ENCODE measurements at places on chromosomes 1 and 21.

DNA sequence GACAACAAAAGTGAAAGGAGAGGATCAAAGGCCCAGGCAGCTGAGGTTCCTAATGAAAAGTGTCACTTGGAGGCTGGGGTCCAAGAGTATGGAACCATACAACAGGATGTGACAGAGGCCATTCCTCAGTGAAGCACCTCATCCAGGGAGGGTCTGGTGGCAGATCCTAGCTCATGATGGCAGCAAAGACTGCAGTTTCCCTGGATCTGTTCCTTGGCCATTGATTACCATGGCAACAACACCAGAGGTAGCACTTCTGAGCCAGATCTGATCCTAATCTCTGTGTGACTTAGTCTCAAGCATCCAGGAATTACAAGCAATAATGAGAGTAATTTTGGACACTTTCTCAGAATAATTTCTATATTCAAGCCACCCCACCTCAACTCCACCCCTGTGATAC, 12.9 kb downstream of the FAM177B start:
- no peak for DNase-seq

DNA sequence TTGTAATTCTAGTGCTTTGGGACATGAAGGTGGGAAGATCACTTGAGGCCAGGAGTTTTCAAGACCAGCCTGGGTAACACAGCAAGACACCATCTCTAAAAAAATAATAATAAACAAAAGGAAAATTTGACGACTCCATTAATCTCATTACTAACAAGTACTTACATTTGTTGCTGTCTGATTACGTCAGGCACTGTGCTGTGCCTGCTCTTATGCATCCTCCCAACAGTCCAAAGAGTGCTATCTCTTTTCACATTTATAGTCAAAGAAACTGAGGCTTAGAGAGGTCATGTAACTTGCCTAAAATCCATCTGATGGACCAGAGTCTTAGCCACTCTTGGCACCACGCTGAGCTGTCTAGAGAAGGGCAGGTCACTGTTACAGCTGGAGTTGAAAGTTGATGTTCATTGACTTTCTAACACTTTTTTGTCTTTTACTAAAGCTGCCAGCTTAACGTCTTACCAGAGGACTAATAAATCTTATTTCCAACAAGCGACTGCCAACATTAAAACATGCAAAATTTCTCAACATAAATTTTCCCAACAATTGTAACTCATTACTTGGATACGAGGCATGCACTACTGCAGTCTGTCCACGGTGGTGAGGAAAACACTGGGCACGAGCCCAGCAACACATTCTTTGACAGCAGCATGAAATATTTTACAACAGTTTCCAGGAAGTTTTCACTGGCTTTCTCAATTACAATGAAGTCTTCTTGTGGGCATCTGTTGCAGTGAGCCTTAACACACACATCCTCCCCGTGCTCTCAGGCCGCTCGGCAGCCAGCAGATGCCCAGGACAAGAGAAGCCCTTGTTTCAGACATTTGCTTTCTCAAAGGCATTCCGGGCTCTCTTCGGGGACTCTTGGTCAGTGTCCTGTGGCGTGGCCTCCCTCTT, 262.9 kb upstream of the PROX1 start:
- DNase-seq: peak; percentile 33

DNA sequence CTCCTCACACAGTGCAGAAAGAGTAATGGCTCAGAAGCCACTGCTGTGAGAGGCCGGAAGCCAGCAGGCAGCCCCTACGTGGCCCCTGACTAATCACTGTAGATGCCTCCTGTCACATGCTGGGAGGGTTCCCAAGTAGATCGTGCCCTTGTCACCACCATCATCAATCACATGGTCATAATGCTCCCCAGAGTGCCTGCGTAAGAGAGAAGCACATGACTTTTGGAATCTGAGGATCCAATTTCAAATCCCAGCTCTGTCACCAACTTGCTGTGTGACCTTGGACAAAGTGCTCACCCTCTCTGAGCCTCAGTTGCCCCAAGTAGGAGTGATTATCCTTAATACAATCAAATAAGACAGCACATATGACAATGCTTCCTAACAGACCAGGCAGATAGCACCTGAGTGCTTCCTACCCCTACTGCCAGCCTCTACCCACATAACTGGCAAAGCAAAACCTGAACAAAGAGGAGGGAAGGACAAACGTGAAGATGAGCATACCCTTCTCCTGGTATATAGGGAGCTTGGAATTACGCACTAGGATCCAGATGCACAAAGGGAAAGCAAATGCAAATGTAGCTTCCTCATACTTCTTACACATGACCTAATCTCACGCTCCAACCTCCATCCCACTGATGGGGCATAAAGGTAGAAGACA, 65.7 kb downstream of the SDC3 start:
- no peak for DNase-seq

DNA sequence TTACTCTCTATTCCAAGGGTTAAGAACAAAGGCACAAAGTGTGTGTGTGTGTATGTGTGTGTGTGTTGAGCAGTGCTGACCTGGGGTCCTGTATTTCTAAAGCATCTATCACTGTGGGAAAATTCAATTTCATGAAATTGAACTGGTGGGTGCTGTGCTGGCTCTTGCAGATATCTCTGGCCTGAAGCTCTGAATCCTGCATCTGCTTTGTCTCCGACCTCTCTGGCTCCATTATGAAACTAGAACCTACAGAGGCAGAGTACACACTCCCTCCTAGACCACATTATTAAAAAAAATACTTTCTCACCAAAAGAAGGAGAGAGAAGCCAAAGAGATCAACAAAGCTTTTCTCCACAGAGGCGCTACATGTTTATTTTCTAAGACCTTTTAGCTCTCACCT, 88.4 kb upstream of the PDE4B start:
- no peak for DNase-seq

GRCh38 chr1:225526878-225527277, 99.0 kb upstream of the LBR start:
- DNase-seq: no peak

DNA sequence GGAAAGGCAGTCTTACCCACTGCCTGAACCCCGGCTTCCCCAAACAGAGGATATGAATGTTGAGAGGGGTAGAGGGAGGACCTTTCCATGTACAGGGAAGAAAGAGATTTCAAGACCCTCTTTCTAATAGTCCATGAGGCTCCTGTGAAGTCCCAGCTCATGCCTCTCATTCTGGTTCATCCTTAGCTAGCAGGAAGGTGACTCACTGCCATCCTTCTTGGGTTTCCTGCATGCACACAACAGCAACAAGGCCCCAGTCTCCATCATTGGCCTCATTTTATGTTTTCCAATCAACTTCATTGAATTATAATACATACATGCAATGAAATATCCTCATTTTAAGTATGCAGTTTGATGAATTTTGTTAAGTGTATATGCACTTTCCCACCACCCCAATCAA, 46.2 kb downstream of the SYT2 start:
- no peak for DNase-seq

- DNase-seq: no peak
These were observed 27.1 kb upstream of the LEPR start for GRCh38 chr1:65393347-65393746.

- DNase-seq: no peak
These were observed 18.7 kb upstream of the GOLT1A start for GRCh38 chr1:204232526-204232925.

DNA sequence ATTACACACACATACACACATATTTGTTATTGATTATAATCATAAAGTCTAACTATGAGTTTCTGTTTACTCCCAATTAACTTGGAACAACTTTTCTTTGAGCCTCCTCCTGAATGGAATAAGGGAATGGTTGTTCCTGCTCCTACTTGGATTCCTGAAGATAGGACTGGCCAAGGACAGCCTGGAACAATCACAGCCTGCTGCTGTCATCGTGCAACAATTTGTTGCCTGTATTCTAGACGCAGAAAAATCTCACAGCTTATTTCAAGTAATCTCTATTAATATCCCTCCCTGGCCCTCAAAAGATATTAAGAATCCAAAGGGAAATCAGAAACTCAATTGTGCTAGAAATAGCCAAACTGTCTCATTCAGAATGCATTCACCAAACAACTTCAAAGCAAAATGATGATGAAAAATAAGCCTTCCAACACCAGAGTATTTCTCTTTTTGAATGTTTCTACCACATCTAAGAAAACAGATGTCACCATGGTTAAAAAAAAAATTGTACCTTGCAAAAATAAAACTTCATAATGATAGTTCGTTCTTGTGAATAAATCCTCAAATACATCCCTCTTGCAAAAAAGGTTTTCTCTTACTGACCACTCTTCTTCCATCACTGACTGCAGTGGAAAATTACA, 30.9 kb downstream of the RCAN1 start:
- no peak for DNase-seq

GRCh38 chr1:37867784-37868183, 8.4 kb upstream of the MTF1 start:
- DNase-seq: no peak

GRCh38 chr1:199357599-199357998, 669.9 kb upstream of the NR5A2 start:
- DNase-seq: no peak

DNA sequence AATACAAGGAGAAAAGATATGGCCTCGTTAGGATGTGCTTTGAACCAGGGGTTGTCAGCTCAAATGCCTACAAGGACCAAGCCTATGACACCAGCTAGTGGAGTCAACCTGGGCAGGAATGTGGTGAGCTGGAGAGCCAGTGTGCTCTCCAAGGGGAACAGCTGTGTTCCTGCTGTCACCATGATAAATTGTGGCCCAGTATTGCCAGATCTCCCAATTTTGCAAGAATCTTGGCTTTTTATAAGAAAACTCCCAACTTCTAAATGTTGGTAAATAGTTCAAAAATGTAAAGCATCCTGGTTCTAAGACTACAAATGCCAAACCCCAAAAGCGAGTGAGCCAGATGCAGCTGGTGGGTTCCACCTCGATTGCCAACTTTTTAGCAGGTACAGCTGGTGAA, 391.1 kb downstream of the PLPP3 start:
- no peak for DNase-seq

DNA sequence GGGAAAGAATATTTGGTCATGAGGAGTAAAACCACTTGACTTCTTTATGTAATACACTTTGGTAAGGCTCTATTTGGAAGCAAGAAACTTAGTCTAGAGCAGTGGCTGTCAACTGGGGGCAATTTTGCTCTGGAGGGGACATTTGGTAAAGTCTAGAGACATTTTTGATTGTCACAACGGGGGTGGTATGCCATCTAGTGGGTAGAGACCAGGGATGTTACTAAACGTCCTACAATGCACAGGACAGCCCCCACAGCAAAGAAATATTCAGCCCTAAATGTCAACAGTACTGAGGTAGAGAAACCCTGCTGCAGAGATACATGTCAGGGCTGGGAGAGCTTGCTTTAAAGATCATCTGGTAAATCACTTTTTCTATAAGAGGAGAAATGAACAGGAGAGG, 13.5 kb downstream of the FUCA1 start:
- DNase-seq: no peak

DNA sequence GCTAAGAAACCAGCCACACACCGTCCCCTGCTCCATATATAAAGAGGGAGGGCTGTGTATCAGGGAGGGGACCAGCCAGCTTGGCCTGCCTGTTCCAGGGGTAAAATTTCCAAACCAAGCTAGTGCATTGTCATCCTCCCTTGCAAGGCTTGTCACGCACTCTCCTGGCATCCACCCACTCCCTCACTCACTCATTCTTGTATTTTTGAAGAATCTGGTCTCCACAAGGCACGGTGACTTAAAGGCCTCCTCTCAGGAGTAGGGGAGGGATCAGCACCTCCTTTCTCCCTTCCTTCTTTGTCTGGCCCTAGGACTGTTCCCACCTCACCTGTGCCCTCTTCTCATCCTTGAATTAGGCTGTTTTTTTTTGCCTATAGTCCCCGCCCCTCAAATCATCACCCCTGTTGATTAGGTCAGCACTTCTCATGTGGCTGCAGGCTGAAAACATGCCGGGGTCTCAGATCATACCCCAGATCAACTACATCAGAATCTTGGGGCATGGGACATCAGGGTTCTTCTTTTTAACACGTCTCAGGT, 5.0 kb downstream of the ABCA4 start:
- no peak for DNase-seq

DNA sequence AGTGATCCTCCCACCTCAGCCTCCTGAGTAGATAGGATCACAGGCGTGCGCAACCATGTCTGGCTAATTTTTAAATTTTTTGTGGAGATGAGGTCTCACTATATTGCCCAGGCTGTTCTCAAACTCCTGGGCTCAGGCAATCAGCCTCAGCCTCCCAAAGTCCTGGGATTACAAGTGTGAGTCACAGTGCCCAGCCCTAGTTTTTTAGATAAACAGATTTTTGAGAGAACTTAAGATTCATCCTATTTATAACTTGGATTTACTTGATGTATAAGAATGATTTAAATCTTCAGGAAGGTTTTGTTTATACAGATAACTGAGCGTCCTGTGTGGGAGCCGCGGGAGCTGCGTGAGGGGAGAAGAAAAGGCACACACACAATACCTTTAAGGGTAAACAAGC, 26.2 kb downstream of the HEYL start:
- no peak for DNase-seq

- DNase-seq: no peak
These were observed 41.7 kb downstream of the CD55 start for GRCh38 chr1:207362962-207363860.

DNA sequence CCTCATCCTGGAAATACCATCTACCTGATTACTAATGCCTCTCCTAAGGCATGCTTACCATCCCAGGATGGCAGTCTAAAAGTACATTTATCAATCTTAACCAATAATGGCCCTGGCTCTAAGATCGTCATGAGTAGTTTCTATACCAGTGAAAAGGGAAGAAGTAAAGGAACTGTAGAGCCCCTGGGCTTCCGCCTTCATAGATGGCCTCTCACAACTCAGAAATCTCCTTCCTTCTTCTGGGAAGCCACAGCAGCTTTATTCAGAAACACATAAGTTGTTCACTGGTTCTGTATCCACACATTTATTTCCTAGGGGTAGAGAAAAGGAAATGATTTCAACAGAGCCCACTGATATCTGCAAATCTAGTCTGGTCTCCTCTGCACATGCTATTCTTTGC, 41.0 kb upstream of the CD5L start:
- DNase-seq: no peak

DNA sequence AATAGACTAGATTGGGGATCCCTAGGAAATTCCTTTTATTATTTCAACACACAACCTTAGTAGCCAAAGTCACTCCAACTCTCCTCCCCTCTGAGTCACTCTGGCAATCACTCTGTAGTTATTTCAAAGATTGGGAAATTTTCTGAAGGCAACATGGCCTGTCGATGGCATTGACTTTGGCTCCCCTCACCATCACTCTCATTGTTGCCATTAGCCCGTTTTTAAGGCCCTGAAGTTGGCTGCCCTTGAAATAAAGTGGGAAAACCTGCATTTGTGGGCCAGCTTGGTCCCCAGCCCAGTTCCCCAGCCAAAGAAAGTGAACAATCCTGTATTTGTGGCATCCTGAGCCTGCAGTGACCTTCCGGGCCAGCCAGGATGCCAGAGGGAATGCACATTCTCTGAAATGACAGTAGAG, 52.5 kb downstream of the CDC7 start:
- DNase-seq: no peak

Measured in NCI-H460 (cell line).